Hematopoietic multipotent progenitor cell (in vitro differentiated cells): ENCODE measurements at places on chromosomes 1 and 21. TPM values are rescaled to one million over a fixed set of nuclear protein-coding genes. Genes with fewer than 3 reads are reported as not detected.

Gene MCOLN3
- total RNA-seq = under 0.01 TPM

DNA sequence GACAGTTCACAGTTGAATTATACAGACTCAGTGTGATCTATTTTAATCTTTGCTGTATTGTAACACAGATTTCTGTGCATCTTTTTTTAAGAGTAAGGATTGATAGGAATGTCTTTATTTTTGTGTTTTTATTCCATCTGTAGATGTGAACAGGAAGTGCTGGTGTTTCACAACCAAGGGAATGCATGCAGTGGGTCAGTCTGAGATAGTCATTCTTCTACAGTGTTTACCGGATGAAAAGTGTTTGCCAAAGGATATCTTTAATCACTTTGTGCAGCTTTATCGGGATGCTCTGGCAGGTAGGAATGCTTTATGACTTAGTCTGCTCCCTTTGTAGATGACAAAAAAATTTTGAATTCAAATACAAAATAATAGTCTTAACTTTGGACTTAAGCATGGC lies 84.5 kb downstream of the CC2D1B start:
- no peak for DNase-seq

- no peak for DNase-seq
Observed at GRCh38 chr1:62288224-62288623, 31.0 kb downstream of the KANK4 start.

DNA sequence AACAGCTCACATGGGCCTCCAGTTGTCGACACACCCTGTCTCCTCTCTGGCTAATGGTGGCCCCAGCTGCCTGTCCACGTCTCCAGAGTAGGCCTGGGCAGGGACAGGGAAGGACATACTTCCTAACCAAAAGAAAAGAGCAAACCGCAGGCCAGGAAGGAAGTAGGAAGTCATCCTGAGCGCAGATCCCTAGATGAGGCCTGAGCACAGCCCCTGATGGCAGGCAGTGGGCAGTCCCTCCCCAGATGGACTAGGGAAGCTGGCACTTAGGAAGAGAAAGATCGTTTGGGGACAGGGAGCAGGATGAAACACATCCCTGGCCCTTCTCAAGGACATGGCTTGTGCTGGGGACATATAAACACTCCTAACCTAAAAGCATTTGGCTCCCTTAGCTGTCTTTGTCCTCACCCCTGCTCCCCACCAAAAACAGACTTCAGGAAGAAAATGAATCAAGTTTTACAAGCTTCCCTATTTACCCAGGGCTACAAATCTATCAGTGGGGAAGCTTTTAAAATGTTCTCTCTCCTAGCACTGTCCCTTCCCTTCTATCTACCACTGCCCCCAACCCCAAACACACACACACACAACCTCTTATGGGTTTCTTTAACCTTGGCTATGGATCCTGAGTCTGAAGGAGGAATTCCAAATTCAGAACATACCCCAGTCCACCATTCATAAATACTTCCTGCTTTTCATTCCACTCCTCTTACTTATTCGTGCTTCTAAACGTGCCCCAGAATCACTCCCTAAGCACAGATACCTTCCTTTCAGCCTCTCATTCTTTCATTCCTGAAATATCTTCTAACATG lies 21.1 kb downstream of the SSBP3 start:
- DNase-seq = no peak

Gene AMY2A
- not detected for total RNA-seq

- peak; percentile 50 for DNase-seq
Observed at GRCh38 chr1:79197421-79197820, 190.9 kb upstream of the ADGRL4 start.

DNA sequence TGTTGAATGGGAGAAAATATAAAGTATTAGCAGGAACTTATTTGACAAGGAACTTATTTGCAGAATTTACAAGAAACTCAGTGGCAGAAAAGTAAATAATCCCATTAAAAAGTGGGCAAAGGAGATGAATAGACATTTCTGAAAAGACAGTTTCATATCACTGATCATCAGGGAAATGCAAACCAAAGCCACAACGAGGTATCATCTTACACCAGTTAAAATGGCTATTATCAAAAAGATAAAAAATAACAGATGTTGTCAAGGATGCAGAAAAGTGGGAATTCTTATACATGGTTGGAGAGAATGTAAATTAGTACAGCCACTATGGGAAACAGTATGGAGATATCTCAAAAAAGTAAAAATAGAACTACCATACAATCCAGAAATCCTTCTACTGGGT lies 61.0 kb downstream of the SYT14 start:
- no peak for DNase-seq

GRCh38 chr1:232655028-232655745 lies 25.3 kb upstream of the SIPA1L2 start:
- no peak for DNase-seq

Gene RAB25
- under 0.01 TPM for total RNA-seq

Gene RASAL2
- 5.4 TPM for total RNA-seq

DNA sequence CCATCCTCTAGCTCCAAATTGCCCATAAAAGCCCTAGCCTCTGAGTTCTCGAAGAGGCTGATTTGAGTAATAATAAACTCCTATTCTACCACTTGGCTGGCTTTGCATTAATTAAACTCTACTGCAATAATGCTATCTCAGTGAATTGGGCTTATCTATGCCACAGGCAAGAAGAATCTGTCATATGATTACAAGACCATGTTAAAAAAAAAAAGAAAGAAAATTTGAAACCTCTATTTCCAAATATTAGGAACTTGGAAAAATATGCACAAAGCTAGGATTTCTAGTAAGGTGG lies 27.6 kb upstream of the SGIP1 start:
- no peak for DNase-seq

Gene OR2G6
- total RNA-seq = not detected

- DNase-seq = no peak
Observed at GRCh38 chr1:176959191-176959820, 205.2 kb downstream of the ASTN1 start.

GRCh38 chr1:45884700-45885099 lies 81.3 kb downstream of the MAST2 start:
- no peak for DNase-seq

DNA sequence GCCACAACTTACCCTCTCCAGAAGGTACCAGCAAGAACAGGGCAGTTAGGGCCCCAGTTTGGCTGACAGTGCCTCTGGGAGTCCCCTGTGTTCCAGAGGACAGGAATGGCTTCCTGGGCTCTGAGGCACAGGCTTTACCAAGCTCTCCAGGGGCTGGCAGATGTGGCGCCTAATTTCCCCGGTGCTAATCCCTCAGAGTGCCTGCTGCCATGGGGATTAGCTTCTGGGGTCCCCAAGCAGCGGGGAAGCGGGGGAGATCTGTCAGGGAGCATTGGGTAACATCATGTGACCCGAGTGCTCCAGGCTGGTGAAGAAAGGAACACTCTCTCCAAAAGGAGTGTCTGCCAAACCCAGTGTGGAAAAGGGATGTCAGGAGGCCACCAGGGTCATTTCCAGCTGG lies at the start of gene LACTBL1:
Gene LACTBL1 (minus strand): TSS at position 107 of the 400 bp plus-strand sequence. CDS start 550 bp downstream, outside the sequence.
- no peak for DNase-seq

Gene NTMT2
- not detected for total RNA-seq

Gene CATSPER4
- not detected for total RNA-seq

GRCh38 chr21:25186273-25186672 lies 421.0 kb downstream of the MRPL39 start:
- DNase-seq = no peak

- no peak for DNase-seq
Observed at GRCh38 chr1:27958513-27958912, 1.3 kb upstream of the XKR8 start.

Gene SIPA1L2
- total RNA-seq = 0.81 TPM

Gene TCP10L
- total RNA-seq = 0.27 TPM

Gene ACOT11
- 23.7 TPM for total RNA-seq

DNA sequence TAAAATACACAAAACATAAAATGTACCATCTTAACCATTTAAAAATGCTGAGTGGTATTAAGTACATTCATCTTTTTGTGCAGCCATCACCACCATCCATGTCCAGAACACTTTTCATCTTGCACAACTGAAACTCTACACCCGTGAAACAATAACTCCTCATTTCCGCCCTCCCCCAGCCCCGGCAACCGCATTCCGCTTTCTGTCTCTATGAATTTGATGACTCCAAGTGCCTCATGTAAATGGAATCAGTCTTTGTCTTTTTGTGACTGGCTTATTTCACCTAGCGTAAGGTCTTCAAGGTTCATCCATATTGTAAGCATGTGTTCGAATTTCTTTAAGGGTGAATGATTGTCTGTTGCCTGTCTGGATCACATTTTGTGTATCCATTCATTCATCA lies 37.2 kb downstream of the SCCPDH start:
- no peak for DNase-seq

DNA sequence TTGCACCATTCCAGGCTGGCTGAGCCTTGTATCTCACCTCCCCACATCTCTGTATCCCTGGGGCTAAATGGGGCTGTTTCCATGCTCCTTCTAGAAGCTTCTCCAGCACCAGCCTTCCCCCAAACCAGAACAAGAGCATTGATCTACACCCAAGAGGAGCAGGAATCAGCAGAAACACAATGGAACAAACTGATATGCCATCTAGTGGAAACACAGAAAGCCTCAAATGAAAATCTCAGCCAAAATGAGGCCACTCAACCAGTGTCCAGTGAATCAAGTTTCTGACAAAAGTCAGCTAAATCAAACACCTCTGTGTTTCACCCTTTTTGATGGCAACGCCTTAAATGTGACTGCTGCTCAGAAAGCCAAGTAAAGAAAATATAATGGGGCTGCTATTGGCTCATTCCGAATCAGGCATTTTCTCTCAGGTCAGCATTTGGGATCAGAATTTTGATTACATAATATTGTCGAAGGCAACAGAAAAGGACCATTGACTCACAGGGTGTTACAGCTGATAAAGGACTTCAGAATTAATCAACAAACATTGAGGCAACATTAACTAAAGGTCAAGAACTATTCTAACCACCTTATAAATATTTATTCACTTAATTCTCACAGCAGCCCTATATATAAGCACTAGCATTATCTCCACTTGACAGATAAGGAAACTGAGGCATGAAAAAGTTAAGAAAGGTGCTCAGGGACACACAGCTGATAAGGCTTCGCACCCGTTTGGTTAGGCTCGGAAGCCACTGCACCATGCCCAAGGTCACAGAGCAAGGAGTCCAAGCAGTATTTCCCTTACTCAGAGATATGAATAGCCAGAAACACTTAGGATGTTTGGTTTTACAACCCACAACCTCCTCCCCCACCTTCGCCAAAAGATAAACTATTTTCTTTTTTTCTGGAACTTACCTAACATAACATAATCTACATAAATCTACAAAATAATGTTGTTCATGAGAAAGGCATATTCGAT lies 85.8 kb upstream of the KCNJ15 start:
- DNase-seq = no peak

DNA sequence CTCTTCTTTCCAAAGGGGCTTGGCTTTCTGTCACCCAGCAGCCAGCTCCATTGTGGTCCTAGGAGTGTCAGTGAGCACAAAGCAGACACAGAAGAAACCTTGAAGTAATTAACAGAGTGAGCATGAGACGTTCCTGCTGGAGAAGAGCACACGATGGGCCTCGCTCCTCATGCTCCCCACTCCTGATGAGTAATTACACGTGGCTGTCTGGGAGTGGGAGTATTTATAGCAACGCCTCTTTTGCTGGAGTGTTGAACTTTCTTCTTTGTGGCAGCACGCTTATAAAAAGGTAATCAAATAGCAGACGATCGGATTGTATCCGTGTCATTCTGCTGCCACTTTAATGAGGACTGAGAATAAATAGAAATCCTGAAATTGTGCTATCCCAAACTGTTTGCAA lies 185.8 kb downstream of the CAMTA1 start:
- DNase-seq = no peak

GRCh38 chr1:43358121-43358745 lies 548 bp upstream of the CDC20 start:
- no peak for DNase-seq

DNA sequence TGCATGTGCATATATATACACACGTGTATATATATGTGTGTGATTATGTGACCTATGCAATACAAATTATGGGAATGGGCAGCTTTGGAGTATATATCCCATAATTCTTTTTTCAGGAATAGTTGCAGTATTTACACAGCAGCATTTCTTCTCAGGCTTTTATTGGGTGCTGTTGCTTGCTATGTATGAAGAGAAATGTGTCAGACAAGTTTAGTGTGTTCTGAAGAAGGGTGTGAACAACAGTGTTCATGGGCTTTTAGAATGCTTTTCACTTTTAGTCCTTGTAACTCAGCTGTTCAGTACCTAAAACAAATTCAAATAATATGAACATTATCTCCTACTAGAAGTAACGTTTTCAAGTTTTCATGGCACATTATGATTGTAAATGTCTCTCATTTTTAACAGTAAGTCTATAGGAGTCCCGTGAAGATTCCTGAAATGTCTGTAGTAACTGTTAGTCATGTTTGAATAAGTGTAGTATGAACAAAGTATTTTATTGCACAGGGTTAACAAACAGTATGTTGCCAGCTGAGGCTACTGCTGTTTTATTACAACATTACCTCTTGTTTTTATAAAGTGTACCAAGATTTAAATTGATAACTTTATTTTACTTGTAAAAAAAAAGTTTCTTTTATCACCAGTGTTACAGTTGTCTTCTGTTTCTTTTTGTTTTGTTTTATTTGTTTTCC lies 42.5 kb downstream of the TMED5 start:
- no peak for DNase-seq

Gene LCE3D
- not detected for total RNA-seq

Gene OR2T29
- total RNA-seq = not detected

DNA sequence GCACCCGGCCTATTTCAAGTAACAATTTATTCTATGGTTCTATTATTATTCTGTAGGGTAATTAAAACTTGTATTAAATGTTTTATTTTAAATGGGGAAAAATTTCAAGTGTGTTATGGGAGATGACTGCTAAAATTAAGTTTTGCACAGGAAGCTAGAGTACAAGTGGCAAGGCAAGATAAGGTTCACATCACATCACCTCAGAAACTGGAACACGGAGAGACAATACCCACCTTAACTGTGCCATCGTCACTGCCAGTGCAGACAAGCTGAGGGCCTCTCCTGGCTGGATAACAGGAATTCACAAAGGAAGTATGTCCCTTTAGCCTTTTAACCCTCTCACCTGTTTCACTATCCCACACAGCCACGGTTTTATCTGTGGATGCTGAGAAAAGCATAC lies 7.6 kb downstream of the SNRNP40 start:
- DNase-seq = peak; percentile 65

DNA sequence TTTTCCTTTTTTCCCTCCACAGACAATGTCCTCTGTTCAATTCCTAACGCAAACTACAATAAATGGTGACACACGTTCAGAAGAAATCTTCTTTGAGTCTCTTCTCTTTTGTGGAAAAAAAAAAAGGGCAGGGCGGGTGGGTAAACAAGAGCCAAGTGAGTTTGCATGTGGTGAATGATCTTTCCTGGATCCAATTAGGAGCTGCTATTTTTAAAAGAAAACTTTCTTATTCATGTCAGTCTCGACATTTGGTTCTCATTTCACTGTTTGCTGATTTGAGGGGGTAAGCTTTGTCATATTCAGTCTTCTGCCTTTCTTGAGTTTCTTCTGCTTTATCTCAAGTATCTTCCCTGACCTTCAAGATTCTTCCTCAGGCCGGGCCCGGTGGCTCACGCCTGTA lies 29.2 kb upstream of the KIF1B start:
- DNase-seq = no peak

DNA sequence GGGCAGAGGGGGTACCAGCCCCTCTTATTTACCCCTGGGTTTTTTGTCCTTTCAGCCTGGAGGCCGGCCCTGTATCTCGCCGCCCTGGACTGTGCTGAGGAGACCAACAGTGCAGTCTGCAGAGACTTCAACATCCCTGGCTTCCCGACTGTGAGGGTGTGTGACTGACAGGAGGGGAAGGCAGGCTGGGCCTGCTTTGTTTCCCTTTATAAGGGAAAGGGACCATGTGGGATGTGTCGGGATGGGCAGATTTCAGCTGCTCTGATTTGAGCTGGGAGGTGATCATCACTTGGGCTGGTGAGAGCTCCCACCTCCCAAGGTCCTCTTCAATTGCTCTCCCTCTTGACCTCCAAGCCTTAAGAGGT lies 11.7 kb downstream of the QSOX1 start:
- no peak for DNase-seq
